ENCODE measurements at places on chromosomes 7 and 10.

DNA sequence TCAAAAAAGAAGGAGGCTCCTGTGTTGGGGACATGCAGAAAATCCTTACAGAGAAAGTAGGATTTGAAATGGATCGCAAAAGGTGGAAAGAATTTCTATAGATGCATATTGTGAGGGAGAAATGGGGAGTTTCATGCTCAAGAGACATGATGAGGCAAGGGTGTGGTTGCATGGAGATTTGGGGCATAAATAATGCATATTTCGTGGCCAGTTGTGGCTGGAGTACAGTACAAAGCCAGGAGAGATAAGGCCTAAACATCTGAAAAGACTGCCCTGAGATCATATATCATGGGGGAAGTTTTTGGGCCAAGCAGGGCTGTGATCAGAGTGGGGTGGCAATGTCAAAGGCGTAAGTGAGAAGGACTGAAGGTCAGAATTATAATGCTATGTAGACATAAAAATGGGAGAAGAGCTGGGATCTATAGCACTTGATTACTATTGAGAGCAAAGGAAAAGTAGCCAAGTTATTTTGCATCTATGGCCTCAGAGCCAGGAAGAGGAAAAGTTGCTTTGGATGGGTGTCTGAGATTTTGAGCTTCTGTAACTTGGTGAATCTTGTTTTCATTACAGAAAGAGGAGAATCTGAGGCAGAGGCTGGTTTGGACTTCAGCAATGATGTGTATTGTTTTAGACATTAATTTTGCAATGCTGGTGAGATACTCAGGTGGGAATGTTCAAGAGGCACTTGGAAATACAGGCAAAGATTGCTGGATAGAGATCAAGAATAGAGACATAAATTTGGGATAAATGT lies 166.6 kb downstream of the INHBA start:
- no peak for DNase-seq

DNA sequence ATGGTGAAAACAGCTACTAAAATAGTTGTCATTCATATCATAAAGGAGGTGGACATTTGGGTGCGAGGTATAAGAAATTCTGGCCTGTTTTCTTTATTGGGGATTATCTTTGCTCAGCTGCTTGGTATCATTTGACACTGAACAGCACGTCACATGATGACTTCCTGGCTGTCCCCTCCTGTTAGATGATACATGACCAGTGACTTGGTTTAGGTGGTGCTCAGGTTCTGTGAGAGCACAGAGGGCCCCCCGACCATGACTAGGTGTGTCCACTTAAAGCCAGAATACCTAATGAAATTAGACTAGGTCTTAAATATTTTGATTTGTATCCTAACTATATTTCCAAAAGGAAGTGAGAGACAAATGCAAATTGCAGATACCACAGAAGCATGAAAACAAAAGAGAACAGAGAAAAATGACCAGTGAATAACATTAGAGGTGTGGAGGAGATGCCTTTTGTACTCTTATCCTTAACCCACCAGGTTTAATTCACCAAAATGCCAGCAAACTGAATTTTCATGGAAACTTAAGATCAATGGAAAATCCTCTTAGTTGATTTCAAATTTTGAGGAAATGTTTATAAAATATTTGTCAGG lies 50.6 kb upstream of the GJD4 start:
- no peak for DNase-seq

DNA sequence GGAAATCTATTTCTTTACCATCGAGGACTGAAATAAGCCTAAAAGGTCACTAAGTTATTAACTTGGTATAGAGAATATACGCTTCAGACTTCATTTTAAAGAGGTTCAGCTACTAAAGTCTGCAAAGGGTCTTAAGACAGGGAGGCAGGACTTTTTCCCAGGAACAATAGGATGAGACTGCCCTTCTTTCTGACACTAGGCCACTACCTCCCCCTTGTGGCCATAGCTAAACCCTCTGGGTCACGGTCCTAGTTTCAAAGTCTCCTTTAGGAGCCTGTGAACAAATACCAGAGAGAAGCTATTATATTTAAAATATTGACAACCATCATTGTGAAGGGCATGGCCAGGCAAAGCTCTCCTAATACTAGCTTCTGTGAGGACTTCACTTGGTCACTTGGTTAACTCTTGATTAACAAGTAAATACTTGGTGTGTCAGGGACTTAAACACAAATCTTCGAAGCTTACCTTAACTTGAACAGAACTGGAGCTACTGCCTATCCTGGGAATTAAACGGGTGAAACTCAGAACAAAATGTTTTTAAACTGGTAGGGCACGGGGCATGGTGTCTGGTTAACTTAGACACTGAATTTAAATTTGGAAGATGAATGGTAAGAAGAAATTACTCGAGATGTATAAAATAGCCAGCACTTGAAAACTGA lies 75.6 kb downstream of the CCDC6 start:
- DNase-seq: no peak

- no peak for DNase-seq
Measured at GRCh38 chr10:99659868-99660366, 608 bp downstream of the ENTPD7 start.

DNA sequence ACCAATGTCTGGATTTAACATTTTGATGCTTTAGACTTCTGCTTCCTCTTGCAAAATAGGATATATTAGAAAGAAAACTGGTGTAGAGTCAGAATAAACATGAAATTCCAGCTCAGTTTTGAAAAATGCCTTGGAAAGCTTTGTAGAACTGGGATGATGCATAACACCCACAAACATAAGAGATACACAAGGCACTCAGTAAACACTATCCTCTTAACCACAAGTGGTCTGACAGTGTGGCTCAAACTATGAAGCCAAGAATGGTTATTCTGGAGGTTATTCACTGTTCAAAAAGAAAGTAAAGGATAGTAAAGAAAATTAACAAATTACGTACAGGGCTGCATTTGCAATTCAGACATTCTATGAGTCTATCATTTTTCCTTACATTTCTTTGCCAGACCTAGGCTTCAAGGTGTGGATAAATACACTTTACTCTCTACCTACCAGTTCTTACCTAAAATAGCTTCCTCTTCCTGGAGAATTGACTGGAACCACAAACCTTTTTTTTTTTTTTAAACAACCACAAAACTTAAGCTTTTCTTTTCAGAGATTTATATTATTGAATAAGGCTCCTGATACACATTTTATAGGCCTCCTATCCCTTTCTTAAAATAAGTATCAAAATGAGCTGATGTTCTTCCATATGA lies 9.0 kb upstream of the RSBN1L start:
- no peak for DNase-seq

GRCh38 chr10:6473430-6473829 lies 106.6 kb downstream of the PRKCQ start:
- DNase-seq: no peak

GRCh38 chr10:8174762-8175161 lies 120.3 kb downstream of the GATA3 start:
- no peak for DNase-seq

DNA sequence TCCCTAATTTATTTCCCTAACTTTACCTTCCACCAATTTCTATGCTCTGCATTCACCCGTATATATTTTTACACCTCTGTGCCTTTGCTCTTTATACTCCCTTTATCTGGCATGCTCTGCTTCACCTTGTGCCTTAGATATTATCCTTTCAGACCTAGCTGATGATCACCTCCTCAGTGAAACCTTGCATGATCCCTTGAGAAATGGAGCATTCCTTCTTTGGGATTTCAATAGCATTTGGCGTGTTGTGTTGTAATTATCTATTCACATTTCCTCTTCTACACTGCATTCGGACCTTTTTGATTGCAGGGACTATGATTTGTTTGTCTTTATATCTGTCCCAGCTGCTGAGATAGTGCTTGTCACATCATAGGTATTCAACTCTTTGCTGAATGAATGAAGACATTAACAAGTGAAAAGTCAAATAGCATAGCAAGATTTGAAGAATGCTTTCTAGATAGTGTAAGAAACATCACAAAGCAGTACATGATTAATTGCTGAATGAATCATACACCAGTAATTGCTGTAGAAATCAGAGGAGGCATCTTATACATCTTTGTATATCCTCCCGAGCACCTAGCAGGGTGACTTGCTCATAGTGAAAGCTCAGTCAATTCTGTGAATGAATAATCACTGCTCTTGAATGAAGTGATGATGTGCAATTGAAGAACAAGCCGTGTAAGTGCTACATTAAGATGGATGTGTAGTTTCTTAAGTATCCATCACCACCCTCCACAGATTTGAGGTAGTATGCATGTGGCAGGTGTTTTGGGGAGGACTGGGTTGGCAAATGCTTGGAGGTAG lies 2.0 kb upstream of the TM9SF3 start:
- DNase-seq: no peak

DNA sequence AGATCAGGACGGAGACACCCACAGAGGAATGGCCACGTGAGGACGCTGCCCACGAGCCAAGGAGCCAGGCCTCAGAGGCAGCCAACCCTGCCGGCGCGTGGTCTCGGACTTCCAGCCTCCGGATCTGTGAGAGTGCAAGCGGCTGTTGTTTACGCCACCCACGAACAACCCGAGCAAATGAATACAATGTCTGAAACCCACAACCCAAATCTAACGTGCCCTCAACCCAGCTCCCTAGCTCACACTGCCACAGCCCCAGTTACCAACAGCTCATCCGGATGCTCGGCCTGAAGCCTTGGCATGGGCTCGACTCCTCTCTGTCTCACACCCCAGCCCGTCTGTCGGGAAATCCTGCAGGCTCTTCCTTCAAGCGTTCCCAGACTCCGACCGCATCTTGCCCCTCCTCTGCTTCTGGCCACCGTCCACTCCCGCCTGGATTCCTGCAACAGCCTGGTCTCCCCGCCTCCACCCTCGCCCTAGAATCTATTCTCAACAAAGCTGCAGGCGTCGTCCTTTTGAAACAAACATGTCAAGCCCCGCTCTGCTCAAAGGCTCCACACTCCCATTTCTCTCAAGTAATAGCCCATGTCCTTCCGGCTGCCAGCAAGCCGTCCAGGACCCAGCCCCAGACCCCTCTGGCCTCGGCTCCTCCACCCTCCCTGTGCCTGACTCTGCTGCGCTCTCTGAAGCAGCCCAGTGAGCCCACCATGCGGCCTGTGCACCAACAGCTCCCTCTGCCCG lies 35.3 kb downstream of the STK32C start:
- DNase-seq: no peak

GRCh38 chr10:71274901-71275796 lies 43.9 kb upstream of the SLC29A3 start:
- DNase-seq: no peak

- no peak for DNase-seq
Measured at GRCh38 chr7:35380739-35381224, 126.9 kb upstream of the TBX20 start.

- DNase-seq: no peak
Measured at GRCh38 chr7:6257675-6258074, 14.7 kb downstream of the CYTH3 start.

GRCh38 chr10:116815641-116816415 lies 33.5 kb upstream of the ENO4 start:
- no peak for DNase-seq

GRCh38 chr7:11847336-11847735 lies 15.3 kb upstream of the THSD7A start:
- no peak for DNase-seq

GRCh38 chr10:67043041-67043440 lies 117.2 kb downstream of the LRRTM3 start:
- DNase-seq: no peak

DNA sequence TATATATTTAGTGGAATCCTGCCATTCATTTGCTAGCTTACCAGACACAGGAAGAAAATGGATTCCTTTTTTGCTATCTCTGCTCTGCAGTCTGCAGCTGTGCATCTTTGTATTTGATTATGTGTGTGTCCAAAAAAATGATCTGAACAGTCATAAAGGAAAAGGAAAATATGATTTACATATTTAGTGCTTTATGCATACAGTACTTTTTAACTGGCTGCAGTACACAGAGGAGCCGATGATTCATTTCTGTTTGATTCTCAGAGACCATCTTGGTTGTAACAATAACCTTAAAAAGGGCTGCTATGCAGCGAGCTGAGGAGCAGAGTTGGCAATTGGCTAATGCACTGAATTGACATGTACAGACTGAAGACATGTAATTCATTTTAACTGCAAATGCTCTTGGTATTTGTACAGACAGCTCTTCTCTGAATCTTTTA lies 151.3 kb upstream of the FZD1 start:
- DNase-seq: no peak

GRCh38 chr10:121865554-121865953 lies 62.3 kb downstream of the ATE1 start:
- DNase-seq: no peak

GRCh38 chr7:122518488-122518887 lies 180.4 kb downstream of the RNF133 start:
- no peak for DNase-seq

DNA sequence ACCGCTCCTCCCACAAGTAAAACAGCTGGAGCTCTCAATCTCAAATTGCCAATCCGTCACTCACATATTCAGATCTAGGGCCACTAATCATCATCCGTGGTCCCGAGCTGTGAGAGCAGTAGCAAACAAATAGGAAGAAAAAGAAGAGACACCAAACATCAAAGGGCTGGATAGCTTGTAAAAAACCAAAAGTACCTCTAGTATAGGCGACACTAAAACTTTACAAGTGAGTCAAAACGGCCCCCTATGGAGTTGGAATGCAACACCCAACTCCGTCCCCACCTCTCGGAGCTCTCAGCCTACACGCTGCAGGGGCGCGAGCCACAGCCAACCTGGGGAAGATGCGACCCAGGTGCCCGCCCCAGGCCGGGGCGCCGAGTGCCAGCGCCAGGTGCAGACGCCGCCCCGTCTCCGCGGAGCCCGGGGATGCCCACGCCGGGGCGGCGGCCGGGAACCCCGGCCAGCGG lies 581 bp downstream of the FAM3C start:
- no peak for DNase-seq

- DNase-seq: peak; percentile 42
Measured at GRCh38 chr10:62852961-62853702, 37.0 kb upstream of the EGR2 start.

- DNase-seq: no peak
Measured at GRCh38 chr10:9814285-9814864, 1203.3 kb upstream of the CELF2 start.

GRCh38 chr10:112525200-112525599 lies 78.2 kb downstream of the VTI1A start:
- no peak for DNase-seq

DNA sequence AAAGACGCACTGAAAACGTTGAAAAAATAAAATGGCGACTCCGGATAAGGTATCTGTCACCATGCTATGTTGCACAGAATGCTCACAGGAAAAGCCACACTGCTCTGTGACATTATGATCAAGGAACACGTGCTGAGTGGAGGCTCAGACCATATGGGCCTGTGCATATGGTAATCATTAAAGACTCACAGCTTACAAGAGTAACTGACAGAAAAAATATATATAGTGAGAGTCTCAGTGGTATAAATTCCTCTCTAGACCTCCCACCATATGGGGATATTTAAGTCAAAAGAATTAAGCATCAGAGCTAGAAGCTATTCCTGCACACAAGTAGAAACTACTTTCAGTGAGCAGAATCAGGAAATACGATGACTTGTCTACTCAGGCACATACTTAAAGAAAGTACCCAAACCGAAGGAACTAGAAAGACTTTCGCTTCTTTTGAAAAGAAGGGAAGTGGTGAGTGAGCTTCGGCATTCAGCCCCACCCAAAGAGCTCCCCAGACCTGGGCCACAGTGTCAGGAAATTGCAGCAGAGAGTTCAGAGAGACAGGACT lies 65.1 kb upstream of the MPP7 start:
- DNase-seq: peak; percentile 52

GRCh38 chr7:116340943-116341907 lies 130.9 kb downstream of the TES start:
- DNase-seq: no peak

All from activated T-cell treated with anti-CD3 and anti-CD28 coated beads, Interleukin-2, amount 50 U/mL, for 24 hours (primary cell).